Lower leg skin (tissue), 4 donors: ENCODE measurements at places on chromosomes 2 and 18. TPM values are rescaled to one million over a fixed set of nuclear protein-coding genes. Genes with fewer than 3 reads are reported as not detected.

DNA sequence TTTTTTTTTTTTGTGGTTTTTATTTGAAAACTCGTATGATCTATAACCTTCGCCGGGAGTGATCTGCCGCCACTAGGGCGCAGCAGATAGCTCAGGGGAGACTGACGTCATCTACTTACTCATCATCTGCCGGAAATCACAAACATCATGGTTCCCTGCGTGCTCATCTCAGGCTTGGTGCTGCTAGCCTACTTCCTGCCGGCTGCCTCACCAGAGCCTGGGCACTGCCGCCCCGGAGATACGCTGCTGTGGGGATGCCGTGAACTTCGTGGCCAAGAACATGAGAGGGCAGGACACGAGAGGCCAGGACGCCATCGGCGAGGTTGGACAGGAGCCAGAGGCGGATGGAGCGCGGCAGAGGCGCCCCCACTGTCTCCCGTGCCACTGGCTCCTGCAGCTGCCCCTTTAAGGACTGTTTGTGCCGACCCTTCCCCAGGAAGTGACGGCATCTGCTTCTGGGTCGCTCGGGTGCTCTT is 68.8 kb downstream of the DOK6 start:
- DNase-seq = no peak

GRCh38 chr2:127541809-127542208 is 6.3 kb downstream of the MYO7B start:
- DNase-seq = no peak

GRCh38 chr2:205637779-205638503 is 44.4 kb upstream of the NRP2 start:
- DNase-seq = no peak

DNA sequence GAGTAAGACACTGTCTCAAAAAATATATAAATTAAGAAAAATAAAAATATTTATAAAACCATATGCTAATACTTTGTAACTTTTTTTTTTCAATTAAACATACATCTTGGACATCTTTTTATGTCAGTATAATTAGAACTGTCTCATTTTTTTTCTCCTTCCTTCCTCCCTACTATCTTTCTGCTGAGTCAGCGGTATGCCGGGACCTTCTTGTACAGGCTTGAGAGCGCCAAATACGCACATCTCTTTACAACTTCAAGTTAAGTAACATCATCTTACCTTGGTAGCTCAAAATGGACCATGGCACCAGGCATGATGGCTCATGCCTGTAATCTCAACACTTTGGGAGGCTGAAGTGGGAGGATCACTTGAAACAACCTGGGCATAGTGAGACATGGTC is 153.4 kb downstream of the FAM161A start:
- DNase-seq = no peak

- no peak for DNase-seq
Measured at GRCh38 chr2:23561088-23561487, 176.1 kb downstream of the KLHL29 start.

GRCh38 chr2:174778085-174778981 is 14.1 kb upstream of the CHRNA1 start:
- peak; percentile 54 for DNase-seq

GRCh38 chr18:68916734-68917133 is 118.9 kb downstream of the CCDC102B start:
- DNase-seq = no peak

DNA sequence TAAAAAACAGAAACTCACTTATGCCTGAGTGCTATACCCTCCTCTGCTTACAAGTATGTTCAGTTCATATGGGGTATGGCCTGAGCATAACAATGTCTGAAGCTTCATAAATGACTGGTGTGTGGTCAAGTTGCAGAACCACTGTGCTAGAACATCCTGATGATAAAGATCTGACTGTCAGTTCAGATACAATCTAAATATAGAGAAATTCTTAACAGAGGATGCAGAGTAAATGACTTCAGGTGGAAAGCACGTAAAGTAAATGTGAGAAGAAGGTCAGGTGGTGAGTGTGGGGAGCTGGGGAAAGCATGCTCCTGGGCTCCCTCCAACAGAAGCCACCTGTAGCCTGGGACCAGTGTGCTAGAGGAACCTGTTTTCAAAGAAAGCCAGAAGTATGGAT is 926.2 kb downstream of the TSN start:
- DNase-seq = no peak

GRCh38 chr2:61436092-61436491 is 34.8 kb downstream of the USP34 start:
- DNase-seq = peak; percentile 58

DNA sequence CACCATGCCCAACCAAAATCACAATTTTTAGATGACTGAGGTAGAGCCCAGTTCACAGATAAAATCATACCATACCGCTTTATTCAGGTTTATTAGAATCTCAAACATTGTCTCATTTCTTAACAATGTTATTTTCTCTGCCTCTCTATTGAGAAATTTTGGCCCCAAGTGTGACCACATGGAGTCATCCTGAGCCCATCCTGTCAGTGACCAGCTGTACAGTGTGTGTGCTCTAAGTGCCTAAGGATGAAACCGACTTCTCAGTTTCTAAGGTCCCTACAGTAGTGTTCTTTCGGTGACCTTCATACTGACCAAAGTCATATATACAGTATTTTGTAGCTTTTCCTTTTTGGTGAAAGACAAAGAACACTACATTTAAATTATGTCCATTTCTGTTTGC is 123.7 kb upstream of the MSTN start:
- no peak for DNase-seq

DNA sequence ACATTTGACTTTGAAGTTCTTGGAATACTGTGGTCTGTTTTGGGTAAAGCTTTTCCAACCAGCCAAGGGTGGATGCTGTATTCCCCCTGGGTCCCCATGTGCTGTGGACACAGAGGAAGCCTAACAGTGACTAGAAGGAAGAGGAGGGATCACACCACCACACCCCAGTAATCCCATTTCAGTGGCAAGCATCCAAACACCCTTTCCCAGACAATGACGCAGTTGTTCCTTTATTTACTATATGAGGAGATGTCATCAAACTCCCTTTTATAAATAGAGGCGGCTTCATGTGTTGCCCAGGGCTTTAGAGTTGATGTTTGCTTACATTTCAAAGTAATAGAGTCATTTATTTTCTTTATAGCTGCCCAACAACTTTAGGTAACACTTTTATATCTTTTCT is 959.4 kb upstream of the GYPC start:
- DNase-seq = no peak

- no peak for DNase-seq
Measured at GRCh38 chr2:108958002-108958401, 31.0 kb downstream of the EDAR start.

DNA sequence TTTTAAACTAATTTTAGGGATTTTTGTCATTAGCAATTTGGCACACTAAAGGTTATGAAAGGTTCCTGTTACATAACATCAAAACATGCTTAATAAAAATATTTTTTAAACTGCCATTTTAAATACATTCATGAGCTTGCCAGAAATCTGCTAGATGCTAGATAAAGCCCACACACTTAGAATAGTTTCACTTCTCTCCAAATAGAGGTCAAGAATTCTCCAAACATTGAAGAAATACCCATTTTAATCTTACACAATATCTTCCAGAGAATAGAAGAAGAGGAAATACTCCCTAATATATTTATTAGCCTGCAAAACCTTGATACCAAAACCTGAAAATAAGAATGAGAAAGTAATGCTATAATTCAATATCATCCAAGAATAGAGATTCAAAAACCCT is 247.5 kb downstream of the PTH2R start:
- DNase-seq = no peak

- DNase-seq = no peak
Measured at GRCh38 chr2:149188291-149188690, 142.1 kb upstream of the LYPD6 start.

DNA sequence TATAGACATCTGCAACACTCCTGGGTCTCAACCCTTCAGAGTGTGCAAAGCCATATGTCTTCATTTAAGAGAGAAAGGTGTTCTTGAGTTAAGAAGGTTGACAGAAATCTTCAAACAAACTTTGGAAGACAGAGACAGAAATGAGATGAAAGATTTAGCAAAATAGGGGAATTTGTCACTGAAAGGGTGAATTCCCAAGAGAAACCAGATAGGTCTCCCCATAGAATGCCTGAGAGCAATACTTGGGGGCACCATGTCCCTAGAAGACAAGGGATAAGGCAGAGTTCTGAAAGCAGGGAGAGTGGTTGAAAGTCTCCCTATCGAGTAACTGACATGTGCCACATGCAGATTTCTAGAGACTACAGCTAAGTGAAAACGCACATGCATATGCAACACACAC is 50.0 kb downstream of the AP1S3 start:
- DNase-seq = no peak

DNA sequence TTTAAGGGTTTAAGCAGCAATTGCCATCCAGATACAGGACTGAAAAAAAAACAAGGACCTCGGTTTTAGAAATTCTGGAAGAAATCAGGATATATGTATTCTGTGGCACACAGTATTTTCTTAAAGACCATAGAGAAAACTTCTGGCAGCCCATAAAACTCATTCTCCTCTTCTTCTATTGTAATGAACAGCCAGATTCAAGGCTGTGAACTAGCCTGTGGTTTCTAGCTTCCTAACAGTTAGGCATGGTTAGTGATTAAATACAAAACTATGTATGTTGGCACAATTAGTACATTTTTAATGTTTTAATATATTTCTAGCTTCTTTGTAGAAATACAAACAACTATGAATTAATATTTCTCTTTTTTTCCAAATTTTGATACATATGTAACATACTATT is 555.7 kb downstream of the DSC3 start:
- no peak for DNase-seq

GRCh38 chr2:237695201-237695780 is 67.9 kb downstream of the LRRFIP1 start:
- no peak for DNase-seq

- no peak for DNase-seq
Measured at GRCh38 chr18:69725855-69726508, 221.7 kb downstream of the CD226 start.

Gene POTEI
- total RNA-seq = not detected

Gene LYG1
- not detected for total RNA-seq

Gene B3GNT2
- 31.1 TPM for total RNA-seq

Gene STPG4
- not detected for total RNA-seq

Gene TEKT4
- total RNA-seq = not detected

Gene RGPD3
- total RNA-seq = 0.32 TPM

Gene C2orf66
- not detected for total RNA-seq

Gene UCN
- total RNA-seq = not detected
